ENCODE measurements at places on chromosomes 16 and 17.

DNA sequence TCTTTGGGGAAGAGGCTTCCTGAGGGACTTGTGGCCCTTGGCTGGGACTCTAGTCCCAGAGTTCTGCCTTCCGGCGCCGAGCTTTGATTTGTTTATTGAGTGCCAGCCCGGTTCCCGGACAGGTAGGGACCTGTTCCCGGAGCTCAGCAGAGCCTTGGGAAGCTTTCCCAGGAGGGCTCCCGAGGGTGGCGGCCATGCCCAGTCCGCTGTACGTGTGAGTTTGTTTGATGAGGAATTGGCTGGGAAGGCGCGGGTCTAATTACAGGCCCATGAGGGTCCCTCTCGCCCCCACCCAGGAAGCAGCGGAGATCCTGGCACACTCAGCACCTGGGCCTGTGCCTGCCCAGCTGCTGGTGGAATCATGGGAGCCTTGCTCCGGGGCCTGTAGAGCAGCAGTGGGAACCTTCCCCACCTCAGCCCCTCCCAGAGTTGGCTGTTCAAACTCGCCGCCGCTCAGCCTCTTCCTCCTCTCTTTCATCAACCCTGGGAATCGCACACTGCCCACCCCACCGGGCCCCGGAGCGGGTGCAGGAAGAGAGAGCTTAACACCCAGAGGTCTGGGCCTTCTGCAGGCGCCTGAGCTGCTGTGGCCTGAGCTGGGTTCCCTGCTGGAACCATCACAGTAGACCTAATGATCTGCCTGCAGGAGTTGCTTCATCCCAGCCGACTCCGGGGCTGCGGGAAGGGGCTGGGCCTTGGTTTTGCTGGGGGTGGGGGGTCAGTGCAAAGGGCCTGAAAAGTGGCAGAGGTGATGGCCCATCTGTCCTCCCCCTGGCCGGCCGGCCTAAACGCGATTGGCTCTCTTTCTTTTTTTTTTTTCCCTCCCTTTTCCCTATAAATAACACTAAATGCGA is 313.7 kb downstream of the SEC14L1 start:
- no peak for DNase-seq

GRCh38 chr16:61390965-61391637 is 645.1 kb downstream of the CDH8 start:
- DNase-seq = no peak

DNA sequence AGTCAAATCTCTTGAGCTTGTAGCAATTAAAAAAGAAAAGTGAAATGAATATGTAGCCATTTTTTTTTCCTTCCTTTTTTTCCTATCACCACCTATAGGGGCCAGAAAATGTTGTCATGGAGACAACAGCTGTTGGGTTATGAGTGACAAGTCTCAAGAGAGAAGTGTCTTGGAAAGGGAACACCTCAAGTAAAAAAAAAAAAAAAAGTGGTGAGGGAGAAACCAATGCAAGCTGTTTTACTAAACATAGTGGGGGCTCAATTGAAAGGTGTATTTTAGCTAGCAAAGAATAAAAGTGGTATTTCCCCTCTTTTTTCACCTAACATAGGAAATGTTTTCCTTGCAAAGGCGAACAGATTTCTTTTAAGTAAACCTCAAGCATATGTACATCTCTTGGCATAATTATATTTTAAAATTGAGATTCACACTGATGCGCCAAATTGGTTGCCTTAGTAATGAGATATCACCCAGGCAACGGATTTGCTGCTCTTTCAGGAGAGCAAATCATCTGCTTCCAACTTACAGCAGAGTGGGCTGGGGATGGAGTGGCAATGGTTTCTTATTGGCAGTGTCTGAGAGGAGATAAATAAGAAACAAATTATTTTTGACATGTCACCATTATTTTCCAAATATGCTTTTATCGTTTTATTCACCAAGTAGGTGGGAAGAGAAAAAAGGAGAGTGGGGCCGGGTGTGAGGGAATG is 183.6 kb downstream of the MYO1D start:
- no peak for DNase-seq

- no peak for DNase-seq
These were observed 399.8 kb upstream of the SALL1 start for GRCh38 chr16:51550800-51551347.

GRCh38 chr17:19948116-19948943 is 29.3 kb downstream of the AKAP10 start:
- DNase-seq = no peak

DNA sequence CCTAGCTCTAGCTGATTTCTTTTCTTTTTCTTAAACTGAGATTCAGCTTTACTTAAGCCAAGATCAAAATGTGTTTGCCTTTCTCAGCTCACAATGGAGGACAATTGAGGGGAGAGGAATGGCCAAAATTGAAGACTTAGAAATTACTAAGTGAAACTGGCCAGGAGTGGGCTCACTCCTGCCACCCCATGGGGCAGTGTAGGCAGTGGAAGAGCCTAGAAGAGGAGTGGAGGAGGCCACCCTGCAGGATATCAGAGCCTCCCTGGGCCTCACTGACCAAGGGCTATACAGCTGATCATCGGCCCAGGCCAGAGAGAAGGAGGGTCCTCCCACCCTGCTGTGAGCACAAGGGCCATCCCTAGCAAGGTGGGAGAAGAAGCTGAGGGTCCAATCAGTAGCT is 119.8 kb downstream of the CCT6B start:
- no peak for DNase-seq

GRCh38 chr16:82801361-82801760 is 174.6 kb downstream of the CDH13 start:
- no peak for DNase-seq

- DNase-seq = no peak
These were observed 21.9 kb downstream of the PLEKHG4 start for GRCh38 chr16:67301080-67301782.

DNA sequence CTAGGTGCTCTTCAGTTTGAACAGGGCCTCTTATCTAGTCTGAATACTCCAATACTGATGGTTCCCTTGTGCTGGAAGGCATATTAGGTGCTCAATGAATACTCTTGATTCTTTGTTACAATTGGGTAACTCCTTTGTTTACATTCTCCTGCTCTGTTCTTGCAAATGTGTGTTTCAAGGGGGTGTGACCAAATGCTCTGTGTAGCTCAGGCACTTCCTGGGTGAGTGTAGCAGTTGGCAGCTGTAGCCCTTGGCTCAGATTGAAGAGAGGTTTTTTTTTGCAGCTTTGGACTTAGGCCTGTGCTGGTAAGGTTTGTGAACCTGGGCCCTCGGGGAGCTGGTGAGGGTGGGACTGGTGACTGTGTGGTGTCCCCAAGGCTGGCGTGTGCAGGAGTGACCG is 20.2 kb downstream of the TBCD start:
- DNase-seq = no peak

- no peak for DNase-seq
These were observed 669.3 kb downstream of the TOX3 start for GRCh38 chr16:51877686-51878085.

GRCh38 chr17:79048826-79049755 is 25.1 kb downstream of the C1QTNF1 start:
- no peak for DNase-seq

GRCh38 chr16:82657786-82658185 is 31.0 kb downstream of the CDH13 start:
- DNase-seq = no peak

- DNase-seq = no peak
These were observed 120.1 kb downstream of the RAB11FIP4 start for GRCh38 chr17:31511580-31511979.

DNA sequence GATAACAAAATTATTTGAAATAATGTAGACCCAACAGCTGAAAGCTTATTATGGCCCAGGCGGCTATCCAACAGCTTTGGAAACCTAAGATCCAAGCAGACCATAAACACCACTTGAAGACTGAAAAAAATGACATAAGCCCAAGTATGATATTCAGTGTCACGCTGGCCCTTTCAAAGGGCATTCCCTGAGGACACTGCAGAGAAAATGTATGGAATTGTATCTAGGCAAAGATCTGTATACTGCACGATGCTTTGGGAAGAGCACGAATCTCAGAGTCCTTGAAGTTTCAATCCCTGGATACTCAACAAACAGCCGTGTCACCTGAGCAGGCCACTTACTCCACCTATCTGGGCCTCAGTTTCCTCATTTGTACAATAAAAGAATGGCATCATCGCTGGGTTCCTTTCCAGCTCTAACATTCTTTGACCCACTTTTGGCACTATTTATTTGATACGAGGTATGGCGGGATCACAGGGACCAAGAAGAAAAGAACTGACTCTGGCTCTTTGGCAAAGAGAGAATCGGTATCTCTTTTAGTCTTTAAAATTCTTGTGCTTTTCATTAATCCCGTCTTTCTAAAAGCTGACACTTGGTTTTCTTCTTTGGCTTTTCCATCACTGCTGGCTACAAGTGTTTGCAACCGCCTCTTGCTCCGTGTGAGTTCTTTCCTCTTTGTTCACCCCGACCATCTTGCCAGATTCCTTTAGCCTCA is 1.2 kb downstream of the STAT5B start:
- DNase-seq = no peak

DNA sequence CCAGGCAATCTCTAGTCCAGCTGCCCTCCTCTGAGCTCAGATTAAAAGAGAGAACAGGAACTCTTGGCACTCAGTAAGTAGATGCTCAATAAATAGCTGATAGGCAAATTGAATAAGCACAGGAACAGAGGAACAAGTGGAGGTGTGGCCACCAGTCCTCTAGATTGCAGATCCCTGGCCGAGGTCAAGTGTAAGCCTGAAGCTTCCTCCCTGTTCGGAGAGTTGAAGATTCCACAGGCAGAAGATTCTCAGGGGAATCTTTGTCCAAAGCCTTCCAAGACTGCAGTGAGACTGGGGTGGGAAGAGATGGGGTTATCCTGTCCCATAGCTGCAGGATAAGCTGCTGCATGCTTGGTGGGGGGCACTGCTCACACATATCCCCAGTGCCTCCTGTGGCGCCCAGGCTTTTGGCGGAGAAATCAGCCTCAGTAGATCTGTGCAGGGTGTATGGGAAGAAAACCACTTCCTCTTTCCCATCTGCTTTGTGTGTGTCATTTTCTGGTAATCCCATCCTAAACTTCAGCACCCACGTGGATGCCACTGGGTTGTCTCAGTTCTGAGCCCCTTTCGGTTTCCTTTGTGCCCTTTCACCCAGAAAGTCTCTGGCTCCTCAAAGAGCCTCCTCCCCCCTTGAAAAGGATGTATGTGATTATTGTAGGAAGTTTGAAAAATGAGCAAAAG is 12.1 kb downstream of the CD300A start:
- no peak for DNase-seq

DNA sequence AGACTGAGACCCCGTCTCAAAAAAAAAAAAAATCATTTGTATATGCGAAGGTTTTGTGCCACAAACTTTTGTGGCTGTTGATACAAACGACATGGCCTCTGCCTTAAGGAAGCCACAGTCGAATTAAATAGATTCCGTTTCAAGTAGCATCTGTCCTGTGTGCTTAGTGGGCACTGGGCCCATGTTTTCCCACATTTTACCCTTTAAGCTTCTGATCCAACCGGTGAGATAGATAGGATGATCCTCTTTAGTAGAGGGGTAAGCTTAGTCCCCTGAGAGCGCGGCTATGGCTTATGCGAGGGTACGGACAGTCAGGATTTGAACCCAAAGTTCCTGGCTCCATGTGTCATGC is 776 bp upstream of the TMEM219 start:
- no peak for DNase-seq

DNA sequence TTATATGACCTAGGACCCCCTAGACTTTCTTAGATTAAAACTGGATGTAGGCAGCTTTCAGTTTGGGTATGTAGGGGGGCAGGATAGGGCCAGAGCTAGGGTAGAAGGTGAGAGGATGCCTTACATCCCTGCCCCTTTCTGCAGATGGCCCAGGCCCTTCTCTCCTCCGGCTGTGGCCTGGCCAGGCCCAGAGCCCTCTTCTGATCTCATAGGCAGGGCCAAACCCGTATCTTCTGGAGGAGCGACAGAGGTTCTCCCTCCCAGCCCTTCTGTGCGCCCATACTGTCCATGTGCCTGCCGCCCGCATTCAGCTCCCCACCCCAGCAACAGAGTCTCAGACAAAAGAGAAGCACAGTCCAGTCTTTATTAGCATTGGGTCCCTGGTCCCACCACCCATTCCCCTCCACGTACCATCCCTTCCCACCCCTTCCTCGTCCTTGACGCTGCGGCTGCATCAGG is 2.0 kb upstream of the TSPOAP1 start:
- no peak for DNase-seq

- peak; percentile 77 for DNase-seq
These were observed at the start of gene KIFC3 for GRCh38 chr16:57802341-57803133. Gene KIFC3, minus strand, starts transcription at chr16:57802491. Its CDS starts 4,248 bp downstream, at chr16:57798243.

DNA sequence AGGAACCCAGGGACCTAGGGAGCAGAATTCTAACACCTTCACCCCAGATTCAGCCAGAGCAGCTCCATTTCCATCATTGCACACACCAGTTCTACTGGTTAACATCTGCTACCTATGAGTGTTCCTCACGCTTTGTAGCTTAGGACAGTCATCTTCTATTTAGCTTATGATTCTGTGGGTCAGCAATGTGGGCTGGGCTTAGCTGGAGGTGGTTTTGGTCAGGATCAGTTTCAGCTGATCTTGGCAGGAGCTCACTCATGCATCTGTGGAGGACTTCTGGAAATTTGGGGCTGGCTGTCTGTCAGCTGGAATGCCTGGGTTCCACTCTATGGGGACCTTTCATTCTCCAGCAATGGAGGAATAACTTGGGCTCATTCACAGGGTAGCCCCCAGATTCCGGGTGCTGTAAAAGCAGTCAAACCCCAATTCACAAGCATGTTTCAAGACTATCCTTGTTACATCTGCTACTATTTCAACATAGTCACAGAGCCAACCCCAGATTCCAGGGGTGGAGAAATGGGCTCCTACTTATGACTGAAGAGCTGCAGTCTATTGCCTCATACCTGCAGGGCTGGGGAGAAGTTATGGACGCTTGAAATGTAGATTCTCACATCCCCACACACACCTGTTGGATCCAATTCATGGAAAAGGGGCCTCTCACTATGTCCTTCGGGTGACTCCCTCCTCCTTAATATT is 3.4 kb upstream of the HP start:
- no peak for DNase-seq

DNA sequence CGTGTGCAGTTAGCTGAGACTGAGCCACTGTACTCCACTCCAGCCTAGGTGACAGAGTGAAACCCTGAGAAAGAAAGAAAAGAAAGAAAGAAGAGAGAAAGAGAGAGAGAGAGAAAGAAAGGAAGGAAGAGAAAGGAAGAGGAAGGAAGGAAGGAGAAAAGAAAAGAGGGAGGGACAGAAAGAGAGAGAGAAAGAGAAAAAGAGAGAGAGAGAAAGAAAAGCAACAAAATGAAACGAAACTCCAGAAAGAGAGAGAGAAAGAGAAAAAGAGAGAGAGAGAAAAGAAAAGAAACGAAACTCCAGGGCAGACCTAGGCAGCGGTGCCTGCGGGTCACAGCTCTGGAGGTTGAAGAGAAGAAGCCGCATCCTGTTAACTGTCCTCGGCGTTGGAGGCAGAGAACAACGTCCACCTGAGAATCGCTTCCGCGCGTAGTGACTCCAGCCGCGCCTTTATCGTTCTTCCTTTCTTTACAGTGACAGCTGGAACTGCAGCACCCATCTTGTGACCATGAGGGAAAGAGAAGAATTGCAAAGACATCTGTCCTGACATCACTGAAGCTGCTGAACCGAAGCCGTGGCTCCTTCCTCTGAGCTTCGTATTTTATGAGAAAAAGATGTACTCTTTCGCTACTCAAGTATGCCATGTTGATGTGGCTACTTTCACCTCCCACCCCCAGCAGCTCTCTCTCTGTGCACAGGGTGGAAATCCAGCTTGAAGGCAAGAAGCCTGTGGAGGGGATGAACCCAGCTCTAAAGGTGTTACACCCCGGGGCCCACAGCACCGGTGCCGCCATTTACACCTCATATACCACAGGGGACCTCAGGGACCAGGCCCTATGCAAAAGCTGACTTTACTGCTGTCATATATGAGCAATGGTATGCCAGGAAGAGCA is 56.9 kb upstream of the DOC2B start:
- DNase-seq = no peak
